ENCODE measurements at places on chromosomes 2 and 18.

- no peak for DNase-seq
These were observed 59.2 kb downstream of the PTPRM start for GRCh38 chr18:7626175-7626921.

DNA sequence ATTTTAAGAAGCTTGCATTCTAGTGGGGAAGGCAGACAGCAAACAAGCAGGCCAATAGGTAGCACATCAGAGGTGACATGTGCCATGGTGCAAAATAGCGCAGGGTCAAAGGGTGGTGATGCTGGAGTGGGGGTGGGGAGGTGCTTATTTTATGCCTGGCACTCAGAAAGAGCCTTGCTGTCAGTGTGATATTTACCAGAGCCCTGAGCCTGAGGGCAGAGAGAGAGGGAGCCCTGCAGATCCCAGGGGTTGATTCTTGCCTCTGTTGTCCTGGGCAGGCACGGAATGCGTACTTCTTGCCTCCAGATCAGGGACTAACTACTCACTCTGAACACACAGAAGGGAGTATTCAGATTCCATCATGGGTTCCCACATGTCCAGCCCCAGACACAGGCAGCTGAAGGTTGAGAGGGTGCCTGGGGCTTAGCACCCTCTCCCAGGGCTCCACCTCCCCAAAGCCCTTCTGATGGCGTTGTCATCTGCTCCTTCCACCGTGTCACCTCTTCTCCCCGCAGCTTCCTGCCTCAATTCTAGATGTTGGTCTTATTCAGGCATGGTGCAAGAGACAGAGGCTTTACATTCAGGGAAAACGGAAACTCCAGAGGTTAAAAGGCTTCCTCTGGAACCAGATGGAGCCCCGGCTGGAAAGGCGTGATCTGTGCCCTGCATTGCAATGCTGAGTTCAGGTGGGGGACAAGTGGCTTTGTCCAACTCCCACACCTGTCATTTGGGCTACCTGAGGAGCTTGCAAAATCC is 252.3 kb downstream of the HAUS1 start:
- DNase-seq = no peak

- DNase-seq = no peak
These were observed 446.1 kb downstream of the EIPR1 start for GRCh38 chr2:2931318-2932075.

- no peak for DNase-seq
These were observed 133.3 kb downstream of the PTRHD1 start for GRCh38 chr2:24659862-24660261.

GRCh38 chr2:101766871-101767739 is 69.6 kb downstream of the MAP4K4 start:
- peak; percentile 20 for DNase-seq

GRCh38 chr18:7592305-7593071 is 25.4 kb downstream of the PTPRM start:
- DNase-seq = no peak

Measured in GOT3 (cell line).